ENCODE measurements at places on chromosomes 1 and 21. TPM values are rescaled to one million over a fixed set of nuclear protein-coding genes. Genes with fewer than 3 reads are reported as not detected.

GRCh38 chr21:42862774-42863503 is 16.4 kb downstream of the WDR4 start:
- DNase-seq: peak; percentile 80

GRCh38 chr1:8525558-8526275 is 207.8 kb downstream of the SLC45A1 start:
- DNase-seq: peak; percentile 33

- no peak for DNase-seq
Measured at GRCh38 chr1:119159966-119160365, 19.5 kb upstream of the WARS2 start.

GRCh38 chr1:1356796-1357401 is 1.5 kb downstream of the MXRA8 start:
- DNase-seq: no peak

DNA sequence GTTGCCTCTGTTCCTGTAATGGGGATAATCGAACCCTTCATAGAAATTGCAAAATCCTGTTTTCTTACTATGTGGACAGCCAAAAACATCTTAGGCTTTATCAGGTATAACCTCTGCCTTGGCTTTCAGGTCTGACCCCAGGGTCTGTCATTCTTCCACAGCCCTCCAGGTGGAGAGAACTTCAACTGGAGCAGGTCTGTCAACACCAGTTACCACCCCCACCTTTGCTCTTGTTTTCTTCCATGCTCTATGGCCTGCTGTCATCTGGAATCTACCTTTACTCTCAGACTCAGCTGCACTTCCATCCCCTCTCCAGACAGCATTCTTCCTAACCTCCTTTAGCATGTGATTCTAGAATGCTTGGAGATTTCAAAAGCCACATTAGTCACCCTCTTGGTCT is 10.4 kb upstream of the GJA9 start:
- DNase-seq: peak; percentile 85

- DNase-seq: no peak
Measured at GRCh38 chr1:11935057-11935412, 518 bp downstream of the PLOD1 start.

- DNase-seq: no peak
Measured at GRCh38 chr1:220843481-220844011, 35.7 kb upstream of the HLX start.

DNA sequence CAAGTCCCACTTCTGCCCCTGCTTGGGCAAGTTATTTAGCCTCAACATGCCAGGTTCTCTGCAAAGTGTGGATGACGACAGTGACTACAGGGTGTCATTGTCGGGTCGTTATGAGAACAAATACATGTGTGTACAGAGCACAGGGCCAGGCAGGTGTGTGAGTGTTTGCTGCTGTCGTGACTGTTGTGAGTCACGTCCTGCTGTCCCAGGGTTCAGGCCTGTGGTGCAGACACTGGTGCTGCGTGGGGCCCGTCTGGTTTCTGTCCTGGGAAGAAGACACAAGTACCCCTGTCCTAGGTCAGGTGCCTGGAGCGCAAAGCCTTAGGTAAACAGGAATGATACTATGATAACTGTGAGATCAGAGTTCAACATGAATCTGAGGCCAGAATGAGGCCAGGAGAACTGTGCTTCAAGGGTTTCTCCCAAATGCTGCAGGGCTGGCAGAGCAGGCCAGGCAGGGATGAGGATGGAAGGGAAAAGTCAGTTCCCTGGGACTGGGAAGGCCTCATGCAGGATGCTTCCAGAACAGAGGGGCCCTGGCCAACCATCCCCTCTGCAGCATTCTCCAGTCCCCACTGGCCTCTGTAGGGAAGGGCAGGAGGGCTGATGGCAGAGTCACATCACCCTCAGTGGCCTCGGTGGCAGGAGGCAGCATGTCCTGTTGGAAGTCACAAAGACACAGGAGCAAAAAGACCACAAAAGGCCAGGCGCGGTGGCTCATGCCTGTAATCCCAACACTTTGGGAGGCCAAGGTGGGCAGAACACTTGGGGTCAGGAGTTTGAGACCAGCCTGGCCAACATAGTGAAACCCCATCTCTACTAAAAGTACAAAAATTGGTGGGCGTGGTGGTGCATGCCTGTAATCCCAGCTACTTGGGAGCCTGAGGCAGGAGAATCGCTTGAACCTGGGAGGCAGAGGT is 15.7 kb downstream of the GPR157 start:
- no peak for DNase-seq

DNA sequence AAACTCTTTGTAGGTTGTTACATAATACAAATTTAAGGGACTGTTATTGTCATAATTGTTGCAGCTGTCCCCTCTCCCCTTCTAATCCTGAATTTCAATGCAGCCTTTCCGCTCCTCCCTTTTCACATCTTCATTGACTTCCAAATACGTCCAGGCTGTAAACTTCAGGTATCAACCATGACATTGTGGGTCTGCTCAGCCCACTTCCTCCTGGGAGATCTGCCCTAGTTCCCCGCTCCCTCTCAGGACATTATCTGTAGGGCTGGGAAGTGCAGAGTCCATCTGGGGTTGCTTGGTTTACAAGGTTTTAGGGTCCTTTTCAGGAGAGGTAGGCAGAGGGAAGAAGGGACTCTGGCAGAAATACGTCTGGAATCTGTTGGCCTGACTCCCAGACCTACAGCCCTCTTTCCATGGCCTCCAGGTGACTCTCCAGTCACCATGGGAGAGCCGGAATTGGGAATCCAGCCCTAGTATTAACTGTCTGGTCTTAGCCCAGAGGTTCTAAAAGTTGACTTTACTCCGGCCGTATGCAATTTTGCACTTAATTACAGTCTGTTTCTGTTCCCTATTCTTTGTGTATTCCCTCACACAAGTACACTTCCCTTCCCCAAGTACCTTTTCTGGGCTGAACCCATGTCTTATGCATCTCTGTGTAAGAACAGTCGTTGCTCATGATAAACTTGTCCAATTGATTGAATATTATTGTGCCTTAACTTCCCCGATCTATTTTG is 4.7 kb upstream of the DENND2D start:
- no peak for DNase-seq

DNA sequence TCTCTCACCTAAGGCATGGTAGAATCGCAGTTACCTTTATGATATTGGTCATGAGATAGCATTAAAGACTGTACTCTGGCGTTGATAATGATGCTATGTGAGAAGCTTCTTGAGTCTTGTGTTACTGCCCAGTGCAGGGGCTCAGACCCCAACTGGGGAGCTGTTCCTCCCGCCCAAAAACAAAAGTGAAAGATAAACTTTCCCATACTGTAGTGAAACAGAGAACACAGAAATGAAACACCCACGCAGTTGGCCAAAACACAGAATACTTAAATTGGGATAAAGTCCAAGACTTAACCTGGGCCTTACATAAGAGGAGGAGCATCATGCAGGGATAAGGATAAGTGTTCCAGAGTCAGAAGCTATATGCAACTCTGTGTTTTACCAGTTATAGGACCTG is 130.6 kb downstream of the HHIPL2 start:
- no peak for DNase-seq

DNA sequence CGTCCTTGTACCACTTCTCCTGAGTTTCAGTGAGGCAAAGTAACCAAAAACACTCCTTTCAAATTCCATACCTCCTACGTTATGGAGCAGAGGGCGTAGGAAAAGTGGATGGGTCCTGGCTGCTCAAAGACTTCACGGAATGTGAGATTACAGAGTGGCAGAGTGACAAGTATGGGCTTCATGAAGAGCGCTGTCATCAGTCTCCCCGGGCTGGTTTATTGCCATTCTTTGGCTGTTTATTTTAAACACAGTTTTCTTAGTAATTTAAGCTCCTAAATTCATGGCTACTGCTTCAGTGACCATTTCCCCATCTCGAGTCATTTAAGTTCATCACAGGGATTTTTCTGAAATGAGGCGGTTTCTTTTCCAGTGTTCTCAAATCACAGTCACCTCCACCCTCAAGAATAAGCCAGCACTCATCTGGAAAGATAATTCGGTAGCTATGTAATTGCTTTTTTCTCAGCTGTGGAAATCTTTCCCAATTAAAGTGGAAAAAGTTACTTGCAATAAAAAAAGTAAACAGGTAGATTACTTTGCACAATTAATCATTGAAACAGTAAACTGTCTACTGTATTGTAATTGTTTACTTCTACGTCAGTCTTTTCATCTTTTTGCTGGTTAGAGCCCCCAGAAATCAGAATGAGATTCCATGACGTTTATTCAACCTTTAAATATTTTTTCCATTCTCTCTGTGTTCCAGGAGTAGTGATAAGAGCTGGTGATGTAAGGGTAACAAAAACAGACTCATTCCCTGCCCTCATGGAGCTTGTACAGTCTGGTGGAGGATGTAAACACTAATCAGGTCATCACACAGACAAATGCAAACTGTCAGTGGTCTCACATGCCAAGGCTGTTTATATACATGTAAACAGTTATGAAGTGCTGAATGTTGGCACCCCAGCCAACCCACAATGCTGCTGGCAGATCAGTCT is 3.0 kb upstream of the SMYD2 start:
- no peak for DNase-seq

DNA sequence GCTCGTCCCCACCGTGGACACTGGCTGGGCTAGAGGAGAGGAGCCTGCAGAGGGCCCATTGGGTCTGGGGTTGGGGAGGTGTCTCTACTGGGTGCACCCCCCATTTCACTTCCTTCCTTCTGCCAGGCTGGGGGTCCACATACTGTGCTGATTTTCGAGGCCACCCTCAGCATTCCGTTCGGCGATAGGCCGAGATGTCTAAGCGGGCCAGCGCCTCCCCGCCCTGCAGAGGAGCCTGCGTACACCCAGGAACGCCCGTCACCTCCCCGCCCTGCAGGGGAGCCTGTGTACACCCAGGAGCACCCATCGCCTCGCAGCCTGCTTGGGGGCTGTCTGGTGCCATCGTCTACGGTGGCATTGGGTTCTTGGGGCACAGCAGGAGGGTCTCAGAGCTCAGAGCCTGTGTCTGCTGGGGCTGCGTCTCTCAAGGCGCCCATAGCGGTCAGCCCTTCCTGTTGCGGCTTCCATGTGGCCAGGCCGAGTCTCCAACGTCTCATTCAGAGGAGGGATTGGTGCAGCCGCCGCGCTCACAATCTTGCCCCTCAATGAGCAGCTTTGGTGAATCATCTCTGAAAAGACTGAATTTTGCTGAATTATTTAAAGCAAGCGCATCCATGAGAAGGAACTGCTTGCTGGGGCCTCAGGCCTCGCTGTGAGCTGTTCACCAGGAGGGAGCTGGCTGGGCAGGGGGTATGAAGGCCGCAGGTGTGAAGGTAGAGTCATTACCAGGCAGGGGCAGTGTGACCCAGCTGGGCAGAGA is 30.7 kb upstream of the AGPAT3 start:
- DNase-seq: peak; percentile 56

- DNase-seq: no peak
Measured at GRCh38 chr1:168427051-168427450, 116.7 kb downstream of the XCL2 start.

The S100A14 gene
- total RNA-seq: 1.8 TPM

The TMOD4 gene
- total RNA-seq: not detected

The LCE6A gene
- total RNA-seq: not detected
